ENCODE measurements at places on chromosomes 2 and 18.
A peak's percentile ranks its signal among the peaks of the same experiment; 100 is the strongest.

DNA sequence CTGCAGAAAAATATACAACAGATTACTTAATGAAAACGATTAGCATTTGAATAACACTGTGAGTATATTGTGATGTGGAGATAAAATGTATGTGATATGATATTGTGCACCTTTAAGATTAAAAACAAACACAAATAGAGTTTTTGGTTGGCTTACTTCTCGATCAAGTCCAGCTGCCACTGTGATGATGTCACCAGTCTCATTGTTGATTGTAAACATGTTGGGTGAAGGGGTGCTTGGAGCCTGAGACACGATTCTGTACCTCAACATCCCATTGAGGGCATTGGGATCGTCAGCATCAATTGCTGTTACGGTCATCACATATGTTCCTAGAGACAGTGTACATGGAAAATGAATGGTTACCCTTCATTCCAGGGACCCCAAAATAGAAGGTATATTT is 174.1 kb downstream of the CDH2 start:
- no peak for DNase-seq

DNA sequence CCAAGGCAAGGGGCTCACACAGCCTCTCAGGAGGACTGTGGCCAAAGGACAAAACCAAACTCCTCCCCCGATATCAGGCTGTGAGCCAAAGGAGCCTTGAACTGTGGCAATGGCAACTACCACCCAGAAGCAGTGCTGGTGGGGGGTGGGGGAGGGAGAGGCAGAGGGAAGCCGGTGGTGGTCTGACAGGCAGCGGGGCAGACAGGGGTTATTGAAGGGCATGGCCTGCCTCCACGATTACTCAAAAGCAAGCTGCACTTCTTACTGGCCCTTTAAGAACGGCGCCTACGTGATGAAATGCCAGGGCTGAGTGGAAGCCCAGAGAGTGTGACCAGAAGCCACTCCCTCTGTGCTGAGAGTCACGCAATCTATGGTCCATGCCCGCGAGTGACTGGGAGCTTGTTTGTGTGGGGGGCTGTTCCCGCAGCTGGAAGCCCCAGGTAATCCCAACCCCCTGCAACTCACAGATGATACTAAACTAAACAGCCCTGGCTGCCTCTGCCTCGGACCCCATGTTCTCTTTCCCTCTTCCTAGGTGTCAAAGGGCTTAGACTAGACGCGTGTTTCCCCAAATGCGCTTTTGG is 128.2 kb upstream of the CXCR4 start:
- peak; percentile 61 for DNase-seq

DNA sequence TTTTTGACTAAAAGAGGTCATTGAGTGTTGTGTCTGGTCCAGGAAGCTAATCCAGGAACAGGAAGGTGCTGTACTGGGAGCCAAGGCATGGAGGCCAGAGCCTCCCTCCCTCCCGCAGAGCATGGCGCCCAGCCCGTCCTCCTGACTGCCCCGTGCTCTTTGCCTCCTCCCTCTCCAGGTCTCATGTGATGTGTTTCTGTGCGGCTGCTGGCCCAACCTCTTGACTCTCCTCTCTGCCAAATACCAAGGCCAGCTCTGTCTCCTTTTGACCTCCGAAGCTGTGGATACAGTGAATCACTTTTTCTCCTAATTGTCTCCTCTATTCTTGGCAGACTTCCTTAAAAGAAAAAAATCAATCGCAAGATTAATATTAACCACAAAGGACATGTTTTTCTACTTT is 284.1 kb downstream of the PHLPP1 start:
- DNase-seq = peak; percentile 94

- peak; percentile 57 for DNase-seq
Measured at GRCh38 chr2:217622205-217623060, 380.4 kb downstream of the TNS1 start.

GRCh38 chr2:73700661-73701447 is 36.3 kb downstream of the TPRKB start:
- peak; percentile 50 for DNase-seq

DNA sequence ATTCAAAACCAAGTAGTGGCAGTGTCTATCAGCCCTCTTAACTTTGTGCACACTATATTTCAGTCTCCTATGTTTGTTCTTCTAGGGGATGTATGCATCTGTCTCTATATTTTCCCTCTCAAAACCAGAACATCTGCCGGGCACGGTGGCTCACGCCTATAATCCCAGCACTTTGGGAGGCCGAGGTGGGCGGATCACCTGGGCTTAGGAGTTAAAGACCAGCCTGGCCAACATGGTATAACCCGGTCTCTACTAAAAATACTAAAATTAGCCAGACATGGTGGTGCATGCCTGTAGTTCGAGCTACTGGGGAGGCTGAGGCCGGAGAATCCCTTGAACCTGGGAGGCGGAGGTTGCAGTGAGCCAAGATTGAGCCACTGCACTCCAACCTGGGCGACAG is 9.9 kb upstream of the GAREM2 start:
- no peak for DNase-seq

DNA sequence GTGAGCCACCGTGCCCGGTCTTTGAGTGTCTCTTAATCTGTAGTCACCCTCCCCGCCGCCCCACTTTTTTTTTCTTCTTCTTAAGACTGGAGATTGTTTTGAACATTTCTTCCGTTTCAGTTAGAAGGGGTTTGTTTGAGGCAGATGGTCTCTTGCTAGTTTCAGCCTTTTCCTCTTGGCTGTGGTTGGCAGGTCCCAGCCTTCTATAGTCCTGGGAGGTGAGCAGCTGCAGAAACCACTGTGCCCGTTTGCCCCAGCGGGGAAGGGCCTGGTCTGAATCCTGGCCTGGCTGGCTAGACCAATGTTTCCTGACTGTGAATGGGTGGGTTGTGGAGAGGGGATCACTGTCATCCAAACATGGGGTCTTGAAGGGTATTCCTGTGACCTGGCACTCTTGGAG is 30.1 kb upstream of the MCFD2 start:
- no peak for DNase-seq

DNA sequence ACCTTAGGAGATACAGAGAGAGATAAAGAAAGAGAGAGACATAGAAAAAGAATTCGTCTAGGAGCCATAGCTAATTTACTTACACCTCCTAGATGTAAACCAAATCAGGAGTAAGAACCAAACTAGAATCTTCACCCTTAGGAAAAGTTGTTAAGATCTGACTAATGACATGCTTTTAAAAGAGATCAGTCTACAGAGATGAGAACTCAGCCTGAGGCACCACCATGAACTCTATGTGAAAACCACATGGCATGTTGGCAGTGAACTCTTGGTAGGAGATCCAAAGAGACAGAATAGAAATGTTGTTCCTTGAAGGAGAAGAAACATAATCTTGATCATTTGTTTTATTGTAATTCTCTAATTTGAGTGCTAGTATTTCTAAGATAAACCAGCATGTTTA is 585.4 kb upstream of the ID2 start:
- DNase-seq = no peak

GRCh38 chr2:54366487-54367280 is 89.4 kb upstream of the SPTBN1 start:
- no peak for DNase-seq

DNA sequence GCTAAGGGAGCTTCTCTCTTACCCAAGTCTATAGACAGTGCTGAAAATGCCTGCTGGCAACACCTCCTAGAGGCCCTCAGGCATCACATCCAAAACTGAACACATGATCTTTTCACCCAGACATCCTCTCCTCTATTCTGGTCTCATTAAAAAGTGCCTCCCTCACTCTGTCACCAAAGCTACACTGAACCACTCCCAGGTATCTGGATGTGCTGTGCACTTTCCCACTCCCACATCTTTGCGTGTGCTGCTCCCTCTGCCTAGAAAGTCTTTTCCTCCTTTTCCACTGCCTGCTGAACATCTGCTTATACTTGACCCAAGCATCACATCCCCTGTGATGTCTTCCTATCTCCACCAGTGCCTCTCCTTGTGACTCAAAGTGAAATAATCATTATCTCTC is 26.1 kb upstream of the STPG4 start:
- DNase-seq = no peak

- DNase-seq = no peak
Measured at GRCh38 chr18:12886498-12887126, 2.6 kb upstream of the PTPN2 start.

DNA sequence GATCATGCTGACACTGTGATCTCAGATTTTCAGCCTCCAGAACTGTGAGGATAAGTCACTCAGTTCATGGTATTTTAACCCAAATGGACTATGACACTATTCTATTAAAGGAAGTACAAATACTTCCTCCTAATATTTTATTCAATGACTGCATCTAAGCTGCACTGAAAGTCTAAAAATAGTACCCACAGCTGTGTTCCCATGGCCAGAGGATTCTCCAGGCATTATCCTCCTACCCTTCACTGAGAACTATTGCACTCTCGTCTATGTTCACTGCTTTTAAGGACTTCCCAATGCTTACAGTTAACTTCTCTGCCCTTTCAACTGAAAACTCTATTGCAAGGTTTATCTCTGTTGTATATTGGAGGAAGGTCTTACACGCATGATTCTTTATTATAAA is 15.2 kb downstream of the LRATD1 start:
- DNase-seq = no peak

DNA sequence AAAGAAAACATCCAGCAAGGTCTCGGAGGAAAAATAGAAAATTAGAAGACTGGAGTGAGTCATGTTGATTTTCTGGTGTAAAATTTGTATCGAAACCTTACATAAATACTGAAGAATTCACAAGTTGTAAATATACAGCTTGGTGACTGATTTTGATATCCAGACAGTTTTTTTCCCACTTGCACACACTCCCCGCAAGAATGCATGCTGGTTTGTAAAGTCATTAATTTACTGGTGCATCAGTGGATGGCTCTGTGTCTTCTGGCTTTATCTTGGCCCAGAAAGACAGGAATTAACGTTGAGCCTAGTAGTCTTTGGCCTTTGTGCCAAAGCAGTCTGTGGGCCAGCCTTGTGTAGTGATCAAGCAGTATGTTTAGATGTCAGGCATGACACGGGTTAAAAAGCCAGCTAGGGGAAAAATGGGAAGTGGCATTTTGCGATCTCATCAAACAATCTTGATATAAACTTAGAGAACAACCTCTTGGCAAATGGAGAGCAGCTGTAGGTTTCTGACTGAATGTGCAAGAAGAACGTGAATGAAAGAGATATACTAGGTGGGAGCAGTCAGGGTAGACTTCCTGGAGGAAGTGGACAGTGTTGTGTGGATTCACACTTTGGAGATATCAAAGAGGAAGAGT is 22.7 kb upstream of the CASP8 start:
- DNase-seq = no peak

DNA sequence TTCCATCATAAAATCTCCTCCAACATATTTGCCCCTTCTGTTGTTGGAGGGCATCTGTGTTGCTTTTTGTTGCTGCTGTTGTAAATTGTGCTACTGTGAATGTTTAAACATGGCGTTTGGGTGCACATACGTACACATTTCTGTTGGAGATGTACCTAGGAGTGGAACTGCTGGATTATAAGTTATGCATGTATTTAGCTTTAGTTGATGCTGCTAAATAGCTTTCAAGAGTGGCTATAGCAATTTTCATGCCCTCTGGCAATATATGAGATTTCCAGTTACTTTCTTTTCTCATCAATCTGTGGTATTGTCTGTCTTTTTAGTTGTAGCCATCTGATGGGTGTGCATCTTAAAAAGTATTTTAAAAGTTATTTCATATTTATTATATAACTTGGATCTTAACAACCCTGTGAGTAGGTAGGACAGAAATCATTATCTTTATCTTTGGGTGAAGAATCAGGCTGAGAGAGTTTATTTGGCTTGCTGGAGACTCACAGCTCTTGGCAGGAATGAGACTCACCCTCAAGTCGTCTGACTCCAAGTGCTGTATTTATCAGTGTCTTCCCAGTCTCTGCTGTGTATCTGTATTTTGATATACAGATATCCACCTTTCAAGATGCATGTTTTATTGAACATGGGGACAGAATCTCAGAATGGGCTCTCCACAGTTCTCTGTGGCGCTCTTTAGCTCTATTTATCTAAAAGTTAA is 16.9 kb downstream of the ZNF236 start:
- DNase-seq = no peak

DNA sequence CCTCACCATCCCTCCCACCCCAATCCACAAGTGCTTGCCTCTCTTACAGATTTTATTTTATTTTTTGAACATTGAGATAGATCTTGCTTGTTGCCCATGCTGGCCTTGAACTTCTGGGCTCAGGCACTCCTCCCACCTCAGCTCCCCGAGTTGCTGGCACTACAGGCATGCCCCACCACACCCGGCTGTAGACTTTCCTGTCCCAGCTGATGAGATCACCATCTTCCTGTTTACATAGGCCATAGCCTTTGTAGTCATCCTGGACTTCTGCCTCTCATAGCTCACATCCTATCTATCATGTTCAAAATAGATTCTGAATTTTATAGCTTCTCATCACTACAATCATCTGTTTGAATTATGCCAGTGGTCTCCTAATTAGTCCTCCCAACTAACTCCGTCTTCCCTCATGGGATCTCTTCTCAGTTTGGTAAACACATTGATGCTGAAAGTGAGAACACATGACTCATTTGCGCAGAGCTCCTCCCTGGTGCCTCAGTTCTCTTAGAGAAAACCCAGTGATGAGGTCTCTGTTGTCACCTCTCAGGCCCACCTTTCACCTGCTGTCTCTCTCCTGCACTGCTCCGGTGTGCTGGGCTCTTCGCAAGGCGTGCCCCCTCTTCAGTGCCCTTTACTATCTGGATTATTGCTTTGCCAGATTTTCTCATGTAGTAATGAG is 243.0 kb downstream of the ZNF407 start:
- no peak for DNase-seq

DNA sequence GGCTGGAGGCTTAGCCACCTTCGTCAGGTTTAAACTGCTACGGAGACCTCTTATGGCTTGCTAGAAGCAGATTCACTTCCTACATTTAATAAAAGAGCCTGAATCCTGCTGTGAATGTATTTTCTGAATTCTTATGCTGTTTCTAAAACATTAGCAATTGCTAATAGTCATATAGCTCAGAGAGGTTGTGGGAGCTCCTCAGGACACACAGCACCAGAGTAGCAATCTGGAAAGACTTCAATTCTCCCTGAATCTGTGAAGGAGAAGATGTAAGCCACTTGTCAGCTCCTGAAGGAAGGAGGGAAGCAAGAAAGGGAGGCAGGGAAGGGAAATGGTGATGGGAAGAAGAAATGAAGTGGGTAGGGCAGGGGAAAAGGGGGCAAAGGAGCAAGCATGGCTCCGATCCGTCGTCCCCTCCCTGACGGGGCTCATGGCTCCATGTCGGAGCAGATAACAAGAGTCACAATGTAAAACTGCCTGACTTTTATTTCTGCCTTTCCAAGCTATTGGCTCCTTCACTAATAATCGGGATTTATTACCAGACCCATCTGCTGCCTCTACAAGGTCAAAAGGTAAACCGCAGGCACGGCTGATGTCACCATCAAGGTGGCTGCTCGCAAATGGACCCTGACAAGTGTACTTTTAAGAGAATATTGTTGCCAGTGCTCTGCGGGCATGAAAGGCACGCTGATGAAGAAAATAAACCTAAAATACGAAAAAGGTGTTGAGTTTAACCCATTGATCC is 656.0 kb upstream of the SALL3 start:
- DNase-seq = no peak

GRCh38 chr2:181240844-181241243 is 216.3 kb upstream of the ITGA4 start:
- DNase-seq = no peak

- DNase-seq = no peak
Measured at GRCh38 chr2:57656198-57656597, 390.4 kb upstream of the VRK2 start.
